Natural killer cell treated with Interleukin-12 subunit alpha and Interleukin-12 subunit beta and Interleukin-15 and Interleukin-18, amount 100 ng/mL, for 72 hours (primary cell): ENCODE measurements at places on chromosomes 5 and 9.

- peaks cover 35% of the 10 kb centered on the region for H3K4me1 ChIP-seq
- H3K27ac ChIP-seq = peak overlapping the region; percentile 65
- H3K36me3 ChIP-seq = peaks cover 19% of the 10 kb centered on the region
- no peak for DNase-seq
- peak overlapping the region; percentile 95 for H3K4me3 ChIP-seq
- H3K27me3 ChIP-seq = no peaks in the 10 kb centered on the region
Observed at GRCh38 chr9:35748242-35748857, 678 bp downstream of the GBA2 start.

DNA sequence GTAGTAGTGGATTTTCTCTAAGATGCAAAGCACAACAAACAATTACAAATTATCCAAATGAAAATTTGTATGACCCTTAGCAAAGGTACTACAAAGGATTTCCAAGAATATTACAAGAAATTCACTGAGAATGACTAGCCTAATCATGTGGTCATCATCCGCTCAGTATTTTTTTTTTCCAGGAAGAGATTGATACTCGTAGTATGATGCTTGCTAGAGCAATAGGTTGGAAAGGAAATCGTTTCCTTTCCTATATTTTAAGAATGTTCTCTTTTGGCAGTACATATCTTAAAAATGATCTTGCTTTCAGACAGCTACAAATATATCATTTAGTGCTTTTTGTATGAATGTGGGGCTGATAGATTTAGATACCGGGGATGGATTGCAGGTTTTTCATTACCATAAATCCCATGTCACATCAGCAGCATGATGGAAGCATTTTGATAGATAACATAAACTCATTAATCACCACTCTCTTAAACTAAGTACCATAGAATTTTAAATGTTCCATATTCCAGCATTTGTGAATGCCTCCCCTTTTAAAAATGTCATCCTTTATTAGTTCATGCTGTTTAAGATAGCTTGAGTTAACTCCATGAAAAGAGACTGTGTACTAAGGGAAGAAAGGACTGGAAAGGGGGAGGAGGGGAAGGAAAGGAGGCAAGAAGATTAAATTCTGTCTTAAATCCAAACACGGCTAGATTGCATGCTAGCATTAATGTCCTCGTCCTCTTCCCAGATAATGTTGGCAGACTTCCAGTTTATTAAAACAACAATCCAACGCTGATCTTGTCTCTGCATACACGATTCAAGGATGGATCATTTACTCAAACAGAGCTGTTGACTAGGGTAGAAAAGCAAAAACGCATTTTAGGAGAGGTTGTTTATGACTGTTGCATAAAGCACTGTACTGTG is 311.7 kb upstream of the ZNF608 start:
- peaks cover 2% of the 10 kb centered on the region for H3K27me3 ChIP-seq
- H3K27ac ChIP-seq = no peak overlapping the region
- H3K36me3 ChIP-seq = no peaks in the 10 kb centered on the region
- no peaks in the 10 kb centered on the region for H3K4me1 ChIP-seq
- no peak for DNase-seq
- no peak overlapping the region for H3K4me3 ChIP-seq

DNA sequence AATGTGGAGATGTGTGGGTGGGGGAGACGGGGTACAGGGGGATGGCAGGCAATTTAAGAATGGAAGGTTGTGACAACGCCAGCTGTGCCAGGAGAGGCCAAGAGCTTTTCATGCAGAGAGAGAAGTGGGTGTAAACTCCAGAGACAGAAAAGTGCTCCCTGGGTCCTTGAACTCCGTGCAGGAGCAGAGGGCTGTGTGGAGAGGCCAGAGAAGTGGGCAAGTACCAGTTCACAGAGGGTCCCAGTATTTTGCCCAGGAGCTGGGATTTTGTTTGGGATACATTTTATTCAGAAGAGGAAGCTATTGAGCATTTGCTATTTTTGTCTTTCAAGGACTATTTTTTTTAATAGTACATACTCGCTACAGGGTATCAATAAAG is 19.5 kb upstream of the TCERG1 start:
- no peak for DNase-seq
- no peak overlapping the region for H3K4me3 ChIP-seq
- H3K4me1 ChIP-seq = peaks cover 4% of the 10 kb centered on the region

GRCh38 chr9:97348871-97349270 is 41.4 kb downstream of the CCDC180 start:
- no peaks in the 10 kb centered on the region for H3K4me1 ChIP-seq
- H3K27ac ChIP-seq = no peak overlapping the region
- no peaks in the 10 kb centered on the region for H3K27me3 ChIP-seq

GRCh38 chr9:116081435-116082115 is 72.0 kb upstream of the PAPPA start:
- H3K27me3 ChIP-seq = no peaks in the 10 kb centered on the region
- no peaks in the 10 kb centered on the region for H3K4me1 ChIP-seq
- no peak overlapping the region for H3K4me3 ChIP-seq
- H3K36me3 ChIP-seq = no peaks in the 10 kb centered on the region

GRCh38 chr5:96648023-96648422 is 14.2 kb upstream of the CAST start:
- H3K27me3 ChIP-seq = peaks cover 7% of the 10 kb centered on the region
- H3K4me3 ChIP-seq = no peak overlapping the region
- DNase-seq = no peak
- H3K36me3 ChIP-seq = no peaks in the 10 kb centered on the region
- H3K27ac ChIP-seq = no peak overlapping the region

DNA sequence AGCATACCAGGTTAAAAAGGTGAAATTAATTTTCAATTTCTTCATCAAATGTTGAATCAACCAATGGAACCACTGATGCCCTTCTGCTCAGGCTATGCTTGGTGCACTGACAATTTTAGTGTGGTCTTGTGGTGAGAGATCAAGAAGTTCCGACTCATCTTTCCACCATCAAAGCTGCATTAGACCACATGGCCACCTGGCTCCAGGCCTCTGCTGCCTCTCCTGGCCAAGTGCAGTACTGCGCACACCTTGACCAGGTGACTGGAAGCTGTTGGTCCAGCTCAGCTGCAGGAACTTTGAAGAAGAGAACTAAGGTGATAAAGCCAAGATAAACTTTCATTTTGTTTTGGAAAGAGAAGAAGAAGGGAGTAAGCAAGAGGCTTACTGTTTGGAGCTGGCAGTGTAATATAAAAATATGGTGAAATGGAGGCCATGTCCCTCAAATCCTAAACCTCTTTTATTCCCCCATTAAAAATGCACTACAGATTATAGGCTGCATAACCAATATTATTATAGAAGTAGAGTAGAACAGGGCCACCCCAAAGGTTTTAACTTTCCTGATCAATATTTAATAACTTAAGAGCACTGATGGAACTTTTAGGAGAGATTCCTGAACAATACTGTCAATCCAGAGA is 315.5 kb upstream of the C9orf72 start:
- no peak overlapping the region for H3K4me3 ChIP-seq
- no peaks in the 10 kb centered on the region for H3K4me1 ChIP-seq
- H3K36me3 ChIP-seq = peaks cover 4% of the 10 kb centered on the region

GRCh38 chr9:33182519-33182918 is 15.4 kb upstream of the B4GALT1 start:
- no peak overlapping the region for H3K27ac ChIP-seq
- no peaks in the 10 kb centered on the region for H3K27me3 ChIP-seq
- H3K4me1 ChIP-seq = peaks cover 16% of the 10 kb centered on the region

GRCh38 chr5:68240771-68241170 is 25.2 kb downstream of the PIK3R1 start:
- H3K27me3 ChIP-seq = no peaks in the 10 kb centered on the region
- peaks cover 68% of the 10 kb centered on the region for H3K4me1 ChIP-seq
- no peak for DNase-seq
- H3K27ac ChIP-seq = peak overlapping the region; percentile 97

GRCh38 chr5:138726848-138727247 is 26.4 kb upstream of the CTNNA1 start:
- no peak for DNase-seq
- no peak overlapping the region for H3K27ac ChIP-seq
- peaks cover 35% of the 10 kb centered on the region for H3K27me3 ChIP-seq
- H3K4me1 ChIP-seq = peaks cover 8% of the 10 kb centered on the region
- H3K4me3 ChIP-seq = no peak overlapping the region
